ENCODE measurements at places on chromosomes 13 and 19.
A peak's percentile ranks its signal among the peaks of the same experiment; 100 is the strongest.

DNA sequence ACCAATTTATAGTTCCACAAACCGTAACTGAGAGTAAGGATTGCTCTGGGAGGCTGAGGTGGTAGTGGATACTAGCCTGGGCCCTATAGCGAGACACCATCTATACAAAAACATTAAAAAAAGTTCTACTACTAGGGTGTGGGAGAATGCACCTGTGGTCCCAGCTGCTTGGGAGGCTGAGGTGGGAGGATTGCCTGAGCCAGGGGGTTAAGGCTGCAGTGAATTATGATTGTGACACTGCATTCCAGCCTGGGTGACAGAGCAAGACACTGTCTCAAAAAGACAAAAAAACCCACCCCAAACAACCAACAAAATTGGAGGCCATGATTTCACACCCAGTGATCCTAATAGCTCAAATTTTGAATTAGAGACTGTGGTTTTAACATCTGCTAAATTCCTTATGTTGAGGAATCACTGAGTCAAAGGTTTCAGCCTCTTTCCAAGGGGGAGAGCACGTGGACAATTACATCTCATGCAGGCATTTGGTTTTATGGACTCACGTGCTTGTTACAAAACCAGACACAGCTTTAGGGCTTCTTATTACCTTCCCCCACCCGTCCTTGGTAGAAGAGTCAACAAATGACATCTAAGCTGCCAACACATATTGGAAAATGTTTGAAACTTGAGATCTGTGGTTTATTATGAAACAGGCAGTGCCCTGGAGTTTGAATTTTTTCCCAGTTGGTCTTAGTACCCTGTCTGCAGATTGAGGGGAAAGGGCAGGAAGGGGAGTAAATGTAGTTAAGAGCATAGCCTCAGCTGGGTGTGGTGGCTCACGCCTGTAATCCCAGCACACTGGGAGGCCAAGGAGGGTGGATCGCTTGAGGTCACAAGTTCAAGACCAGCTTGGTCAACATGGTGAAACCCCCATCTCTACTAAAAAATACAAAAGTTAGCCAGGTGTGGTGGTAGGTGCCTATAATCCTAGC lies 18.5 kb downstream of the CYP2A6 start:
- no peak for DNase-seq

DNA sequence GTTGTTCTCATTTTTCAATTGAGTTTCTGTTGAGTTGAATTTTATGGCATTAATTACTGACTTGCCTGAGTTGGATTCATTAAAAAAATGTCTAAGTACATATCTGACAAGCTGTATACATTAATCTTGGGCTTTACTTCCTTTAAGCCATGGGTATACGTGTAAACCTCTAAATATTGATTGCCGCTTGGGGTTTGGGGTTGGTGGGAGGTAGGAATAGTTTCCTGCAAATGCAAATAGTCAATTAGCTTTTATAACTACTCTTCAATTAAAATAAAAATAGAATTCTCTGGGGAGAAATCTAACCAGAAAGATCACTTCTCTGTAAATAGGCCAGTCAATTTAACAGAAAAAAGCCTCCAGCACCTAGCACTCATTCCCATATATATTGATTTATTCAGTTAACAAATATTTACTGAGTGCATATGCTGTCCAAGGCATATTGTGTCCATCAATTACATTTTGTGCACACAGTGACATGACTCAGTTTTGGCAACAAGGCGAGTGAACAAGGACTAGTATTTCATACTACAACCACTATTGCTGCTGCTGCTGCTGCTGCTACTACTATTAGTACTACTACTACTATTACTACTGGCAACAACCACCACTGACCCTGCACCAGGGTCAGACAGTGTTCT lies 306.8 kb downstream of the RFC3 start:
- DNase-seq = no peak

GRCh38 chr13:62910541-62911060 lies 1495.0 kb upstream of the PCDH20 start:
- DNase-seq = no peak

- no peak for DNase-seq
Observed at GRCh38 chr19:55256562-55257460, 2.0 kb downstream of the PPP6R1 start.

GRCh38 chr19:29680447-29680846 lies 15.2 kb downstream of the PLEKHF1 start:
- DNase-seq = peak; percentile 61

DNA sequence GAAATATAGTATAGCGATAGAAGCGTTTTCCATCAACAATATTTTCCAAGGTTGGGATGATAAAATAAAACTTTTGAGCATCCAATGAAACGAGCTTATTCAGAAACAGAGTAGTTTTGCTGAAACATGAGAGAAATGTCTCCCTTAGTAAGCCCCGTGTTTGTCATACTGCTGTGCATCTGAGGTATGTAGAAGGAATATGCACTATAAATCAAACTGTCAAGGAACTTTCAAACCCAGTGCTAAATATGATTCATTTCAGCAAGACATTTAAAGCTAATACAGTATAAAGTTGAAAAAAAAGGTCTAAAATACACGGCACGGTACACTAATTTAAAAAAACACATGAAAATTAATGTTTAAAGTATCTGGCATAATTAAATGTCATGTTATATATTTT lies 546.2 kb downstream of the SLITRK5 start:
- DNase-seq = no peak

DNA sequence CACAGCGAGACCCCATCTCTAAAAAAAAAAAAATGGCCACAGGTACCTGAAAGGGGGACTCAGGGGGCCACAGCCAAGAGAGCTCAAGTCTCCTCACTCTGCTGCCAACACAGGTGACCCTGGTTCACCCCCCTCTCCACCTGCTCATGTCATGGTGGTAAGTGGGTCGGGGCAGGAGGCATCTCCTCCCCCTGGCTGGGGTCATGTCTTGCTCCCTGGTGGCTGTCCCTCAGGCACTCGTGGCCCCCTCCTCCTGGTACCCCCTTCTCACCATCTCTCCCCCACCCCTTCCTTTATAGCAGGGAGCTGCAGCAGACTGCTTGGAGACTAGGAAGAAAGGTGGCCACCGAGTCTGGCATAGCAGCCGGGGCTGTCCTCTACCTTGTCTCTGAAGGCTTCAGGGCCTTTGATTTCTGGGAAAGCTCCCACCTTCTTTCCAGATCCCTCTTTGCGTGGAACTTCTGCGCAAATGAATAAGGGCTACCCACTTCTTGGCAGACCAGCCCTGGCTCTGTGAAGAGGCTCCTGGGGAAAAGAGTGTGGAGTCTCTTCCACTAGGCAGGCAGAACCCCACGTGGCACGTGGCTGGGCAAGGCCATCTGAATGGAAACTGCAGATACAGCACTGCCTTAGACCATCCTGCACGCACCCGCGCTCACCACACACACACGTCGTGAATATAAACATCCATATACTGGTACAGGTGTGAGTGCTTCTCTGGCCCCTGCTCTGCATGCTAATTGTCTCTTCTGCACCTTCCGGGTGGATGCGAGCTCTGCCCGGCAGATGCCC lies 20.1 kb upstream of the MIER2 start:
- DNase-seq = no peak

- DNase-seq = no peak
Observed at GRCh38 chr19:58492265-58492664, 16.1 kb downstream of the ZNF446 start.

Data from stimulated activated CD4-positive, alpha-beta T cell treated with anti-CD3 and anti-CD28 coated beads, Interleukin-1b, Interleukin-23, amount 100 ng/mL, for 4 hours (primary cell).